ENCODE measurements at places on chromosomes 3 and 15.
A peak's percentile ranks its signal among the peaks of the same experiment; 100 is the strongest.

GRCh38 chr3:13539671-13540070 lies 9.3 kb upstream of the FBLN2 start:
- DNase-seq, result no peak

DNA sequence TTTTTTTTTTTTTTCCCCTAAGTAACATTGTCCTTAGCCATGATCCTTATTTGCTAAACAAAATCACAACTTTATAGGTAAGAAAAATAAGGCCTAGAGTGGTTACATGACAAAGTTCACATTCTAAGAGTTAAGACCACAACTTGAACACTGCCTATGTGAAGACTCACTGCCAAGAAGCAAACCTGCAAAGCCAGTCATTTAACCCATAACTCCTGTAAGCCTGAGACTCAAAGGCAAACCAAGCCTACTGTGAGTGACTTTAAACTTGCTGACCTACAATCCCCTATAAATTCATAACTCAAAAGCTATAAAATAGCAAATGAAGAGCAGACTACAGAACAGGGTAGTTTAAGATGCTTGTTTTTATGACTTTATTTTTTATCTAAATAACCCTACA lies 12.9 kb upstream of the ANKRD28 start:
- no peak for DNase-seq

GRCh38 chr3:136277634-136278033 lies 27.5 kb downstream of the PCCB start:
- DNase-seq, result no peak

DNA sequence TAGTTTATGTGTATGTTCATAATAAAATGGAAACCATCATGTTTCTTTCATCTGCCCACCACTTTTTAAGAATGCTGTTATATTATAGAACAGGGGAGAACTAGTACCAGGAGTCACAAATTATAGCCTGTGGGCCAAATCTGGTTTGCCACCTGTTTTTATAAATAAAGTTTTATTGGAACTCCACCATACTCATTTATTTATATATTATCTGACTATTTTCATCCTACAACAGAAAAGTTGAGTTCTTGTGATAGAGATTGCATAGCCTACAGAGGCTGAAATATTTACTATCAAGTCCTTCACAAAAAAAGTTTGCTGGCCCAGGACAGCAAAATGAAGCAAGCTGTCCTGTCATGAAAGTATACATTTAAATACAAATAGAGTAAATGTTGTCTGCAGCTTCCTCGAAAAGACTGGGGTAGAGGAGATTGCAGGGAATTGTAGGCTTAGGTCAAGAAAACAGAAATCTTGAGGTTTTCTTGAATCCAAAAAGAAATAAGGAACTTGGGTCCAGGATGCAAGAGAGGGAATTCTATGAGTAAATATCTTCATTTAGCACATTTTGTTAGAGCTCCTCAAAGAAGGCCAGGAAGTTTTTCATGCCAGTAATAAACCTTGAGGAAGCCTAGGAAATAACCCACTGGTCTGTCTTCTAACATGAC lies 41.1 kb downstream of the FILIP1L start:
- DNase-seq, result no peak

- DNase-seq, result no peak
These were observed 418.7 kb upstream of the SGO1 start for GRCh38 chr3:20604659-20605058.

GRCh38 chr3:6326771-6327170 lies 534.1 kb upstream of the GRM7 start:
- no peak for DNase-seq

DNA sequence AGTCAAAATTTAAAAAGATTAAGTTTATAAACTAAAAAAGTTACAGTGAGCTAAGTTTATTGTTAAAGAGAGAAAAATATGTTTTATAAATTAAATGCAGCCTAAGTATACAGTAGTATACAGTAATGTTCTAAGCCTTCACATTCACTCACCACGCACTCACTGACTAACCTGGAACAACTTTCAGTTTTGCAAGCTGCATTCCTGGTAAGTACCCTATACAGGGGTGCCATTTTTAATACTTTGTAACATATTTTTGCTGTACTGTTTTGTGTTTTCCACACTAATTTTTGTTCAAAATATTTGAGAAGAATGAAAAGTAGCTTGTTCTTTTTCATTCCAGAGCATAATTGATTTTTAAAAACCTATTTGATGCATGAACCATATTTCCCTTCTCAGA lies 524.9 kb downstream of the RBMS3 start:
- no peak for DNase-seq

- DNase-seq, result no peak
These were observed 999.0 kb downstream of the TUSC7 start for GRCh38 chr3:117708601-117709000.

DNA sequence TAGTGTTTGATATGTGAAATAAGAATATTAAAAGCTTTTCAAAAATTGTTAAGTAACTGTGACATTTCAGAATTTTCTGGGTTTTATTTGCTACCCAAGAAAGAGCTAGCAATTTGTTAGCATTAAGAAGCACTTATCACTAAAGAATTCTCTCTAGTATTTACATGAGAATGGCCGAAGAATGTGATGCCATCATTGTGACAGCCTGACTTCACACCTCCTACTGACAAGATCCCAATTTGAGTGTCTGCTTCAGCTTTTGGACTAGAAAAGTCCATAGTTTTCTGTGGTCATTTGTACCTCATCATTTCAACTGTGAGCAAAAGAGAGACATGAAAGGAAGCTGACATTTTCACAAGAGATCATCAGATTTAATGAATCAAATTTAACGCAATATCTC lies 548.1 kb upstream of the AGTR1 start:
- DNase-seq, result no peak

DNA sequence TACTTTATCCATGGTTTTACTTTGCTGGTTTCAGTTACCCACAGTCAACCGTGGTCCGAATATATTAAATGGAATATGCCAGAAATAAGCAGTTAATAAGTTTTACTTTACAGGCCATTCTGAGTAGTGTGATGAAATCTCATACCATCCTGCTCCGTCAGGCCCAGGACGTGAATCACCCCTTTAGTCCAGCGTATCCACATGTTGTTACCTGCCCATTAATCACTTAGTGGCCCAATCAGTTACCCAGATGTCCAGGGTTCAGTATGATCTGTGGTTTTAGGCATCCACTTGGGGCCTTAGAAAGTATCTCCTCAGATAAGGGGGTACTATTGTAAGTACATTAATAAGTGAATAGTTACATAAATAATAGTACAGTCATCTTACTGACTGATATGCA lies 88.0 kb downstream of the TTBK2 start:
- peak; percentile 75 for DNase-seq

DNA sequence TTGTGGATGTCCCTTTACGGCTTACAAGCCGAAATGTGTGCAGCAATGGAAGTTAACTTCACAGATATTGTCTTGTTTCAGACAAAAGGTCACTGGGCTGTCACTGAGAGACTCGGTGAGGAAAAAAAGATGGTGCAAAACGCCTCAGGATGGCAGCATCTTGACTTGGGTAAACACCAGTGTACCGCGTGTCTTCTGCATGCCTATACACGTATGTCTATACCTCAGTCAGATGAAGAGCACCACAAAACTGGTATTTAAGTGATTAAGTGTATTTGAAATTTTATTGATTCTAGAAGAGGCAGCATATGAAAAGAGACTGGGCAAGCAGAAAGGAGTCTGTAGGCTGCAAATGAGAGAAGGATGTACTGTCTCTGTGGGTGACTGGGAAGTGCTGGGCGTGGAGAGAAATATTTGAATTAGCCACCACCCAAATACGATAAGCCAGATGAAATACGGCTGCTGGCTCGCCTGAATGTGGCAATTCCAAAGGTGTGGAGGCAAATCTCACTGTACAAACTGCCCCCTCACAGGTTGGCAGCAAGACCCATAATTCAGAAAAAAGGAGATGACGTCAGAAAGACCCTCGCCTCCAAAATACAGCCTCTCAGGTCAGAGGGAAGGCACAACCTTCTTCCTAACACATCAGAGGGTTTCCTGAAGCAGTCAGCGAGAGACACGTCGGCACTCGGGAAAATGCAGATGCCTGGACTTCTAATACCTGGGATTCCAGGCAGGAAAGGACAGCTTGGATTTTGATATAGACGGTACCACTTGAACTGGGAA lies 53.4 kb upstream of the NEO1 start:
- no peak for DNase-seq

DNA sequence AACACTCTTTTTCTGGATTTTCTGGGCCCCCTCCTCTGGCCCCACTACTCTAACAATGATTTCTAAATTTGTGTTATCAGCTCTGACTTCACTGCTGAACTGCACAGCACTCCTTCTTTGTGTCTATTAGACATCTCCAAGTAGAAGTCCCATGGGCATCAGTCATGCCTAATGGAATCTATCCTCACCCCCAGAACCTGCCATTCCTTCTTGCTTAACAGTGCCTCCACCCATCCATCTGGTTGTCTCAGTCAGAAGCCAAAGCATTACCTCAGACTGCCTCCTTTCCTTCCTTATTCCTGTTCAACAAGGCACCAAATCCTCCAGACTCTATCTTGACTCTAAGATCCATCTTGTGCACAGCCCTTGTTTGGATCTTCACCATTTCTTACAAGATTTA lies 36.2 kb downstream of the SSR3 start:
- no peak for DNase-seq

GRCh38 chr3:48405343-48405881 lies 24.5 kb downstream of the PLXNB1 start:
- no peak for DNase-seq

- DNase-seq, result no peak
These were observed 198.7 kb downstream of the RORA start for GRCh38 chr15:61030451-61030850.

- no peak for DNase-seq
These were observed 765.8 kb upstream of the ROBO1 start for GRCh38 chr3:80533553-80533952.

DNA sequence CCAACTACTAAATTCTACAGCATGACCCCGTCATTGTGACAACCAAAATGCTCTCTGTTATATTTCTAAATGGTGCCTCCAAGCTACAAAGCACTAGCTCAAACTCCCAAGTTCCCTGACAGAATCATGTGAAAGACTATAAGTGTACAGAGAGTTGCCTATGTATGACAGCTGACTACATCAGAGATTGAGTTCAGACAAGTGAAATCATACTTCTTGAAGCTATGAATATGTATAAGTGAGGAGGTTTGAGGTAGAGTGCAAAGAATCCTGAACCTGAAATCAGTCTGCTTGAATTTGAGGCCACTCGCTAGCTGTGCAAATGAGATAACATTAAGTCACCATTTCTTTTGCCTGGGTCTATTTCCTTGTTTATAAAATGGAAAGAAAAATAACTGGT lies 63.9 kb upstream of the TP63 start:
- DNase-seq, result no peak

DNA sequence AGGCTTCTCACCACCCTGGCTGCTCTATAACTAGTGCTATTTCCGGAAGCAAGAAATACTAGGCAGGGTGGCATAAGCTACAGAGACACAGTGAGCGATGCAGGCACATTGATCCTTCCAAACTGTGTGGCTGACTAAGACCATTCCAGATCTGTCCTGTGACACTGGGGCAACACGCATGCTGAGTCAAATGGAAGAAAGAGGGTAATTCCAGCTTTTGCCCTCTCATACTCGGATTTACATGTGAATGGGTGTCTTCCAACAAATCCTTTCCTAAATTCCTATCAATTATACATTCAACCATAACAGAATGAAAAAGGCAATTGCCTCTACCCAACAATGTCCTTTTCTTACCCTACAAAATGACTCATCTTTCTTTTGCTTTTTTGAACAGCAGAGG lies 5.1 kb downstream of the FSIP1 start:
- no peak for DNase-seq

DNA sequence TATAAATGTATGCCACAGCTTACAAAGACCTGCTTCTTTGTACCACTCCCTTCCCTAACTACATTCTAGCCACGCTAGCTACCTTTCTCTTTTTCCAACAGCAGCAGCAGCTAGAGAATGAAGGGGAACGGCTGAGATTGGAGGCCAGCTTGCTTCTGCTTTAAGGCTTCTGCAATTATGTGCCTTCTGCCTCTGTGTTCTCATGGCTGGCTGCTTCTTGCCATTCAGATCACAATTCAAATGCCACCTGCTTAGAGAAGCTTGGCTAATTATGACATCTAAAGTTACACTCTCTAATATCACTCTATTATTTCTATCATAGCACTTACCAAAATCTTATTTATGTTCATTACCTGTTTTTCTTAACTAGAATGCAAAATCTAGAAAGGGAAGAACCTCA lies 95.2 kb downstream of the RYK start:
- DNase-seq, result no peak

- no peak for DNase-seq
These were observed 445 bp upstream of the TSEN2 start for GRCh38 chr3:12483872-12484197.

DNA sequence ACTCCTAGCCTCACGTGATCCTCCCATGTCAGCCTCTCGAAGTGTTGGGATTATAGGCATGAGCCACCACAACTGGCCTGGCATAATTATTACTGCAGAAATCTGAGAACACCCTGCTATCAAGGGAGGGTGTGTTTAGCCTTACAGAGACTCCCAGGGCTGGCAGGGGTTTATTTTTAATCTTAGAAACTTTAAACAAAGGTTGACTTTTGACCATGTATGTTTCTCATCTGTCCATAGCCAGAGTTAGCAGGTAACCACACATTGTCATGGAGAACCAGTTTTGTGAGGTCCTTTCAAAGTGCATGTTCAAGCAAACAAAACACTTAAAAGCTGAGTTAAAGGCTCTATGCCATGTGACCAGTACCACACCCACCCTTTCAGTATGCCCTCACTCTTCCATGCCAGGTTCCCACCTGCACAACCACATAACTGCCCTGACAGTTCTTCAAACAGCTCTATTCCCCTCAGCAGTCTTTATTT lies 11.1 kb downstream of the SIAH2 start:
- DNase-seq, result no peak

- DNase-seq, result no peak
These were observed 11.4 kb upstream of the CAND2 start for GRCh38 chr3:12785096-12785495.

DNA sequence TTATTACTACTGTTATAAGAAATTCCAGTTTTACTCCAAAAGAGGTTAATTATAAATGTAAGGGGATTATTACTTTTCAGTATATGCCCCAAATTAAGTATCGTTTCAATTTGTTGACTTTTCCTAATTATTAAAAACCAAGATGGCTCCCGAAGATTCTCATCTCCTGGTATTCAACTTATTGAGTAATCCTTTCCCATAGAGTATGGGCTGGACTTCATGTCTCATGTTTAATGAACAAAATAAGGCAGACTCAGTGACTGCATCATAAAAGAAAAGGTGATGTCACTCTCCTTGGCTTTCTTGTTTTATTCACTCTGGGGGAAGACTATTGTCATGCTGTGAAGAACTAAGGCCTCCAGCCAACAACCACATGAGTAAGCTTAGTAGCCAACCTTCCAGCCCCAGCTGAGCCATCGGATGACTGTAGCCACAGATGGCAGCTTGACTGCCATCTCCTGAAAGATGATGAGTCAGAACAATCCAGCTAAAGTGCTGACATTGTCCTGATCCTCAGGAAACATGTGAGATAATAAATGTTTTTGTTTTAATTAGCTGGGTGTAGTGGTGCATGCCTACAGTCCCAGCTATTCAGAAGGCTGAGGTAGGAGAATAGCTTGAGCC lies 17.3 kb downstream of the IGF2BP2 start:
- peak; percentile 76 for DNase-seq

- DNase-seq, result peak; percentile 66
These were observed 49.1 kb downstream of the CA12 start for GRCh38 chr15:63332367-63333124.

Measured in kidney epithelial cell (primary cell).